Vagina (tissue), 2 donors: ENCODE measurements at places on chromosomes 4 and X.

GRCh38 chr4:38979511-38980230 is 52.5 kb downstream of the TMEM156 start:
- DNase-seq, result no peak

DNA sequence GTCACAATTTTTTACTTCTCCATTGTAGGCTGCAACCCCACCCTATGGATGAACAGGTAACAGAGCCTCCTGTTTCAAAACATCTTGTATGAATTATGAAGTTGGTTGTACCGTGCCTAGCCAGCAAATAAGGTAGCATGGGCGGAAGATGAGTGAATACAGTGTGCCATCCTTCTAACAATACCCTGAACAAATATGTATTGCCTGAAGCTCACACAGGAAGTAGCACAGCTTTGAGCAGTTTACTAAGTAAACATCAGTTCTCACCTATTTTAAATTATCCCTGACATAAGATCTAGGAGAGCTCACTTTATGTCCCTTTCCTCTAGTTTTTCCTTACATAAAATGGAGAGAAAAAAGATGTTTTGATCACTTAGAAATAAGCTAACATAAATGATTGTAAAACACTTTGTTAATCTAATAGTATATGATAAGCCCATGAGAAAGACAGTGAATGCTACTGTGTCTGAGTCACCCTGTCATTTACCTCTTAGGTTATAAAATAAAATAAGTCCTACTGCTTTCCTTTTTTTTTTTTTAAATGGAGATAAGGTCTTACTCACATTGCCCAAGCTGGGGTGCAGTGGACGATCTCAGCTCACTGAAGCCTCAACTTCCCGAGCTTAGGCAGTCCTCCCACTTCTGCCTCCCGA is 36.6 kb downstream of the GRSF1 start:
- DNase-seq, result no peak

DNA sequence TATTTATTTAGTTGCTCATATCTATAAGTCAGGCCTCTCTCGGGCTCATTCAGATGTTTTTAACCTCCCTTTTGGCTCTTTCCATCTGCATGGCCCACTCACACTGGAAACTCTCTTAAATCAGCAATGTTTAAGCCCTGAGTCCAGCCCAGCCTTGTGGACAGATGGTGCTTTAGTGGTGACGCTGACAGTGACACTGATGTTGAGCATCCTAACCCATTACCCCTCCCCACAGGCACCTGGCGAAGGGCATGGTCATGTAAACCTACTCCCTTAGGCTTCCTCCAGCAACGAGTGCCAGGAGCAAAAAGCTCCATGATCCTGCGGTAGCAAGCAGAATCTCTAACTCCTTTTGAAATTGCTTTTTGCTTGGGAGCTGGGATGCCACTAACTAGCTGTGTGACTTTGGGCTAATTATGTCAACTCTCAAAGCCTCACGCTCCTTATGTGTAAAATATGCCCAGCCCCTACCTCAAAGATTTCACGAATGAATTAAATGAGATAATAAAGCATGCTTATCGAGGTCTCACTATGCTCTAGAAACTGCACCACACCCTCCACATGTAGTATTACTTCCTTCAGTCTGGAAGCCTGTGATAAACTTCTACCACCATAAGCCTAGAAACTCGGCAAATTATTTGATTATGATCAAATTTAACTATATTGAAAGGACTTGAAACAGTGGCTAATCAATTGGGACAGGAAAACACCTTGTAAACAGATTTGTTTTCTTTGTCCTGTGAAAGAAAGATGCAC is 569.4 kb downstream of the BCOR start:
- no peak for DNase-seq

GRCh38 chrX:9390121-9390520 is 74.7 kb upstream of the TBL1X start:
- DNase-seq, result no peak

GRCh38 chrX:137430301-137430700 is 135.6 kb upstream of the ZIC3 start:
- no peak for DNase-seq
